Inflammatory macrophage treated with lipopolysaccharide for 4 hours (primary cell): ENCODE measurements at places on chromosomes 1 and 21.
A peak's percentile ranks its signal among the peaks of the same experiment; 100 is the strongest.

DNA sequence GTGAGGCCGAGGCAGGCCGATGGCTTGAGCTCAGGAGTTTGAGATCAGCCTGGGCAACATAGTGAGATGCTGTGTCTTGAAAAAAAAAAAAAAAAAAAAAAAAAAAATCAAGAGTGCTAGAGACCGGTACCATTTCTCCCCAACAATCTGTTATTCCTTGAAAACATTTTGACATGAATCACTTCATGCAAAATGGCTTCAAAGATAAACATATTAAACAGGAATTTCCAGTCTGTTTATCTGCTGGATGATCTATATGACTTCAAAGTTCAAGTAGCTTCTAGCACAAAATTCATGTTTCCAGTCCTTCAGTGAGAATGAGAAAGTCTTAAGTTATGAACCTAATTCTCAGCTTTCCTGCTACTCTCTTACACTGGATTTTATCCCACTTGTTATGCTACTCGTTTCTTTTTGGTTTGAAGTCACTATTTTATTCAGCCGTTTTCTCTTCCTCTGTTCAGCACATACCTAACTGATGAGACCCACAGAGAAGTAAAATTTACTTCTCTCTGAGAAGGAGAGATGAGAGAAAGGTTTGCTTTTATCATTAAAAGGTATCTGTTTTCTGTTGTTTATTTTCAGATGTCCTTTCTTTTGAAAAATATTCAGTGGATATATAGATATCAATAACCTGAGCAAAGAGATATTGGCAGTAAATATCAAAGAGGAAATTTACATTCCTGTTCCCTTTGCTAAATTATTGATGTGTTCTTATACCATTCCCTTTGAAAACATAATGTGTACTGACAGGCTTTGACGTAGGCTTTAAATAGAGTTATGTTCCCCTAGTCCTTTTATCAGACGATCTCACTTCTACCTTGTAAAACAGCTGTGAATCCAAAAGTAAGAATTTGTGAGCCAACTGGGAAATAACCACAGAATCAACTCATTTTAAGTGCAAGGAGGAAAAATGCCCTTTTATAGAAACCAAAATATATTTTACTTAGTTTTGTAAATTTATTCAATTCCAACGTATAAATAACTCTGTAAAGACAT lies 38.2 kb downstream of the CD46 start:
- no peak for DNase-seq

DNA sequence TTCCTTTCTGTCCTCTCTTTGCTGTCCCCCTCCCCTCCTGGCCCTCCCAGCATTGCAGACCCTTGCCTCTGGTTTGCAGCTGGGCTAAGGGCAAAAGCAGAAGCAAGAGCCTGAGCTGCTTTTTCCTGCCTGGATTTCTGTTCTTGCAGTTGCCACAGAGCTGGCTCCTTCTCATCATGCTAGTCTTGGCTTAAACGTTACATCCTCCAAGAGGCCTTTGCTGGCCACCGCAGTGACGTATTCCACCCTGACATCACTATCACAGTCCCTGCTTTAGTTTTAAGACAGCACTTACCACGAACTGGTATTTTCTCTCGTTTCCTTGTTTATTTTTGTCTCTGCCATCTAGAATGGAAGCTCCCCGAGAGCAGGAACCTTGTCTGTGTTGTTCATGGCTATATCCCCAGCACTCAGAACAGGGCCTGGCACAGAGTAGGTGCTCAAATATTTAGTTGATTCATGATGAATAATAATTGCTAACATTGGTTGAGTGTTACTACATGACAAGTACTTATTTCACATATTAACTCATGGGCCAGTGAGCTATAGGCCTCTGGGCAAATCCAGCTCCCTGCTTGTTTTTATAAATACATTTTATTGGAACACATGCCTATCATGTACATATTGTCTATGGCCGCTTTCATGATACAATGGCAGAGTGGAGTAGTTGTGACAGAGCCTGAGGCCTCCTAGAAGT lies 13.2 kb upstream of the CSF1 start:
- peak; percentile 60 for DNase-seq

DNA sequence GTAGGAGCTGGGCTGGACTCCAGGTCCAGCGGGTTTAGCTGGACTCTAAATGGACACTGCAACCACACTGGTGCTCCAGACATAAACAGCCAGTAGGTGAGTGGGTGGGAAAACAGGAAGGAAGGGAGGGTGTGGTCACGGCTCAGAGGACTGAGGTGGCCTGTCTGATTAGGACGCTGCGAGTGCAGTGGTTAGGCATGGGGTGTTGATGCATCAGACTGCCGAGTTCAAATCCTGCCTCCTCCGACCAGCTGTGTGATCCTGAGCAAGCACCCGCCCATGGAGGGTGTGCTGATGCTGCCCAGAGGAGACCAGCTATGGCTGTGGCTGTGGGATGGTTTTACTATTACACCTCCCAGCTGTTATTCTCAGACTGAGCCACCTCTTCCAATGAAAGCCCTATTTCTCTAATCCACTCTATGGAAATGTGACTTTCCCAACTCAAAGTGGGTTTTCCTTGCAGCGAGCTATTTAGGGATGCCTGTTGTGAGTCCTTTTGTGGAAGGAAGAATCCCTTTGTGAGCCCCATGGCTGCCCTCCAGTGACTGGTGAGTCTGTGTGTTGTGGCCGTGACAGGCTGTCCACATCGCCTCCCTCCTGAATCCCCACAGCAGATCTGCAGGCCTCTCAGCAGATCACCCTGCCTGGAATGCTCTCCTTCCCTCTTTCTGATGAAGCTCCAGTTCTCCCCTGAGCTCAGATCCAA lies 56.6 kb upstream of the EDN2 start:
- DNase-seq = peak; percentile 87

- peak; percentile 59 for DNase-seq
These were observed 31.5 kb downstream of the CHD5 start for GRCh38 chr1:6148497-6149241.

GRCh38 chr1:4959216-4959615 lies 304.8 kb downstream of the AJAP1 start:
- no peak for DNase-seq

DNA sequence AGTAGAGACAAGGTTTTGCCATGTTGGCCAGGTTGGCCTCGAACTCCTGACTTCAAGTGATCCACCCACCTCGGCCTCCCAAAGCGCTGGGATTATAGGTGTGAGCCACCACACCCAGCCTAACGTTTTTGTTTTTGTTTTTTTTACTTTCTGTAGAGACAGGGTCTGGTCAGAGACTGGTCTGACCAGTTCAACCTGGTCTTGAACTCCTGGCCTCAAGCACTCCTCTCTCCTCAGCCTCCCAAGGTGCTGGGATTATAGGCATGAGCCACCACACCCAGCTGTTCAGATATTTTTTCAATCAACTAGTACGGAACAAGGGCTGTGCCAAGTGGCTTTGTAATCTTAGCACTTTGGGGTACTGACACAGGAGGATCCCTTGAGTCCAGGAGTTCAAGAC lies 209.5 kb downstream of the RERE start:
- DNase-seq = no peak

DNA sequence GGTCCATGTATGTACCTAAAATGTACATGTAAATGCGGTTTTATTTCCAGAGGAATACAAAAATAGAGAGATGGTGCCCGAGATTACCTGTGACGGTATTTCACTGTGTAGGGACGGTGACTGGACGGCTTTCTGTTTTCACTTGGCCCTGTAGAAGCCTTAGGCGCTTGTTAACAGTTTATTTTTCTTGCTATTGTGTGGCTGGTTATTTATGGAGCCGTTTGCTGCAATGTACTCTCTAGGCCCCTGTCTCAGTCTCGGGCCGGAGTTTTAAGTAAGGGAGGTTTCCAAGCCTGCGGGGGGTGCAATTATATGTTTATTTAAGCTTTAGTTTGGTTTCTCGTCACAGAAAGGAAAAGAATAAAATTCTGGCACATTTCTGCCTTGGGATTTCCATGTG lies 413 bp downstream of the EFCAB7 start:
- no peak for DNase-seq

- no peak for DNase-seq
These were observed 7.8 kb upstream of the LAD1 start for GRCh38 chr1:201406831-201407406.

- DNase-seq = no peak
These were observed 734.1 kb upstream of the ZP4 start for GRCh38 chr1:238624776-238625175.

DNA sequence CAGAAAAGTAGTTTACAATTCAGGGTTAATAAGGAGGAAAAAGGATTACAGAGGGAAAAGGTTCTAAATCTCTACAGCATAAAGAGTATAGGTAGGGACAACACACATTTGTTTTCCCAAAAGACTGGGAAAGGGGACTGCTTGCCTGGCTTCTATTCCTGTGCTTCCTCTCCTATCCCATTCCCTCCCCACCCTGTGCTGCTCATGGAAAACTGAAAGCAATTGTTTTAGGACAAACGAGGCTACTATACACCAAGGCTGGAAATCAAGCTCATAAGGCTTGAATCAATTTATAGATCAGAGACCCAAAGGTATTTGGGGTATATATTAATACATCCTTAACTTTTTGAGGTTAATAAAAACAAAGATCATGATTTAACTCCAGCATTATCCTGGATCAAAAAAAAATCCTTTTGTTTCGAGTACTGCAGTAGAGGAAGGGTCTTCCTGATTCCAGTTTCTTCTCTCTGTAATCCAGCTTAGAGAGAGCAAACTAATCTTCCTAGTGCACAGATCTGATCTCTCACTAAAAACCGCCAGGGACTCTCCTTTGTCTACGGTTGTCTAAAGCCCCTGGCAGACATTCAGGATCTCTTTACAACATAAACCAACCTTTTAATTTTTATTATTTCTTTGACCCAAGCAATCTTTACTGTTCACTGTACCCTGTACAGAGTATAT lies 37.4 kb upstream of the A3GALT2 start:
- no peak for DNase-seq

GRCh38 chr1:38098101-38098847 lies 51.7 kb upstream of the POU3F1 start:
- DNase-seq = no peak

GRCh38 chr1:154616659-154617345 lies 8.8 kb upstream of the ADAR start:
- no peak for DNase-seq

DNA sequence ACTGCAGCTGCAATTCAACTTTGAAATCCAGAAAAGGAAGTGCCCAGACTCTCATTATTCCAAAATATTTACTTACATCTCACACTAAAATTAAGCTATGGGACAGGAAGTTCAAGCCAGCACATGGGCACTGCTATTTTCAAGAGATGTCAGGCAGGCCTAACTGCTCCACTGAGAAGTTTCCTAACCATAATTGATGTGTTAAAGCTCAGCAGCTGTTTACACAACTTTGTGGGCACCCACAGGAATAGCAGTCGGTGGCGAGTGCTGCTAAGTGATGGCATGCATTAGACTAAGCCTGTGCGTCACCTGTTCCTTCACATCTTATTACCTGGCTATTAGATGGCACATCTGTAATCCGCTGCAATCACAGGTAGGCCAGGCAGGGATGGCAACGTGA lies 303.3 kb upstream of the DAB1 start:
- DNase-seq = no peak

DNA sequence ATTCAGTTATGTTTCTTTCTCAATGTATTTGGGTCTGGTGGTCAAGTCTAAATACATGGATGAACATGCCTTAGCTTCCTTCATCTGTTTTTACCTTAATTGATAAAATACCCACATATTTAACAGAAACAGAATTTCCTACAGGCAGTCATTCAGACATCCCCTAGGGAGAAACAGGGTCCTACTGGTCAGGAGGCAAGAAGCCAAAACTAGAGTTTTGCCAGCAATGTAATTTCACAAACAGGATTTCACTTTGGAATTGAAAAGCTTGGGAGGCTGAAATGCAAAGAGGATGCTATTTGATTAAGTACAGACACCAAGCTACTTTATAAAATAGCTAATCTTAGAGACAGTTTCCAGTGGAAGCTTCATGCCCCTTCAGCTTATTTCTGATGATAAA lies 224.2 kb downstream of the SIPA1L2 start:
- no peak for DNase-seq

GRCh38 chr1:19689856-19690255 lies 25.2 kb downstream of the HTR6 start:
- DNase-seq = peak; percentile 40

GRCh38 chr1:193111641-193112090 lies 6.5 kb upstream of the GLRX2 start:
- peak; percentile 74 for DNase-seq

- peak; percentile 78 for DNase-seq
These were observed 19.5 kb downstream of the XKR8 start for GRCh38 chr1:27979151-27979858.

- DNase-seq = no peak
These were observed 2.3 kb downstream of the DMRTB1 start for GRCh38 chr1:53461323-53462044.

DNA sequence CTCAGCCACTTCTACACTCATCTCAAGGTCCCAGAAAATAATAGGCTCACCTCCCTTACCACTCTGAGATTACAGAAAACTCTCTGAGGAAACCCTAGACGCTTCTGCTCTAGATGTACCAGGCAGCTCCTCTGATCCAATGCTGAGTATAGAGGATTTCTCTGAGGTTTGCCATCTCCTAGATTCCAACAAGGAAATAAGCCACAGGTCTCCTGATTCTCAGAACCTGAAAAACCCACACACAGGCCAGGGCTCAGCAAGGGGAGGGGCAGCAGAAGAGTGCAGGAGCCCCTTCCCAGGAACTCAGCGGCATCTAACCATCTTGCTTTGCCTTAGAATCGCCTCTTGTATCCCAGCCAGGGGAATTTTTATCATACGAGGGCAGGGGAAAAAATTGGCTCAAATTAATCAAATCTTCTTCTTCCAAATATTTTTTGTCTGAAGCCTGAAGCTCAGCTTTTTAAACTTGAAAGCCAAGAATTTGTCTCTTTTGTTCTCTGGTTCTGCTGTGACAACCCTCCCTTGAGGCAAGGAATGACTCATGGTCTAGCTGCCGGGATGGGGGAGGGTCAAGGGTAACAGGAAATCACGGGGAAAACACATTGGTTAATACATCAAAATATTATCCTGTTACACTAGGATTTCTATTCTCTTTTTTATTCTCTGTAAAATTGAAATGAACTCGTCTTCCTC lies 30.8 kb downstream of the GORAB start:
- peak; percentile 83 for DNase-seq

DNA sequence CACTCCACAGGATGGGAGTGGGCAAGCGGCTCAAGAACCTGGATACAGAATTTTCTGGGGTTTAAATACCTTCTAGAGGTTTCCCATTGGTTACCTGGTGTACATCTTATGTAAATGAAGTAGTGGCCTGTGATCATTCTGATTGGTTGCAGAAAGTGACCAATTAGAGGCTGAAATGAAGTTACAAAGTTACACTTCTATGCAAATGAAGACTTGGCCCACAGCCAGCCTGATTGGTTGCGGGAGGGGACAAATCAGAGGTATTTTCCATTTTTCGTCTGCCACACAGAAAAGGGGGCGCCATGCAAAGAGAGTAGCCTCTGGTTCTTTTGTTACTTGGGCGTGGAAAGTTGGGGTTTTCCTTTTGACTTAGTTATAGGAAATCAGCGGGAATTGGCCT lies 8.9 kb downstream of the KCNAB2 start:
- no peak for DNase-seq
